Lung microvascular endothelial cell (primary cell): ENCODE measurements at places on chromosomes 3 and 15.

- no peak for DNase-seq
Observed at GRCh38 chr3:69535613-69536012, 149.7 kb upstream of the FRMD4B start.

GRCh38 chr3:66017084-66017483, 21.6 kb downstream of the MAGI1 start:
- DNase-seq = no peak

GRCh38 chr3:66053550-66054094, 14.9 kb upstream of the MAGI1 start:
- no peak for DNase-seq

GRCh38 chr15:67127331-67127664, 61.9 kb downstream of the SMAD3 start:
- peak; percentile 51 for DNase-seq

- peak; percentile 26 for DNase-seq
Observed at GRCh38 chr15:95016511-95017229, 785.3 kb downstream of the MCTP2 start.

- no peak for DNase-seq
Observed at GRCh38 chr3:18402239-18402799, 22.8 kb downstream of the SATB1 start.

DNA sequence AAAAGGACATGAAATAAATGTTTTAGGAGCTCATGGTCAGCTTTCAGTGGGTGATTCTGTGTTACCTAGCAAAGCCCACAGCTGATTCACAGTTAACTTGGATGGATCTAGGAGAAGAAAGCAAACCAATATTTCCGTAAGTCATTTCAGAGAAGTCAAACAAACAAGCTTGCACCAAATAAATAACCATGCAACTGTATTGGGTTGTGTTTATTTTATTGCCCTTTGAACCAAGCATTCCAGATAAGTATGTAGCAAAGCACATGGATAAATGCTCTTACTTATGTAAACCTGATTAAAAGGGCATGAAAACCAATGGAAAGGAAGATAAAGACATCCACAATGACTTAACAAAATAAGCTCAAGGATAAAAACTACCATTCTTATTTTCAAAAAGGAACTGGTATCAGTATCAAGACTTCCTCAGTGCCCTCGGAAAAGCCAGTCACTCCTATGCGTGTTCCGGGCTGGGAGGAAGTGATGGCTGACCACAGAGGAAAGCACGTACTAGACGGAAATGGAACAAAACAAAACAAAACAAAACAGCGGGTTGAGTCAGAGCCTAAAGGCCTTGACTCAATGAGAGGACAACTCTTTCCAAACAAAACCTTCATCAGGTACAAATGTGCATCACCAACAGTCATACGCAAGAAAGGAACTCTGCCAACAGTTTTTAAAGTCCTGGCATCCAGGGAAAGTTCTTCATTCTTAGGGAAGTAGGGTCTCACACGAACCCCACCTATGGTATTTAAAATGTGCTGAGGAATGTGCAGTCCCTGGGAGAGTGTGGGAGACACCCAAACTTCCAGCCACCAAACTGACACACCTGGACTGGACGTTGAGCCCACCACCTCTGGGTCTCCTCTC, 103.3 kb downstream of the SNRK start:
- DNase-seq = peak; percentile 99

DNA sequence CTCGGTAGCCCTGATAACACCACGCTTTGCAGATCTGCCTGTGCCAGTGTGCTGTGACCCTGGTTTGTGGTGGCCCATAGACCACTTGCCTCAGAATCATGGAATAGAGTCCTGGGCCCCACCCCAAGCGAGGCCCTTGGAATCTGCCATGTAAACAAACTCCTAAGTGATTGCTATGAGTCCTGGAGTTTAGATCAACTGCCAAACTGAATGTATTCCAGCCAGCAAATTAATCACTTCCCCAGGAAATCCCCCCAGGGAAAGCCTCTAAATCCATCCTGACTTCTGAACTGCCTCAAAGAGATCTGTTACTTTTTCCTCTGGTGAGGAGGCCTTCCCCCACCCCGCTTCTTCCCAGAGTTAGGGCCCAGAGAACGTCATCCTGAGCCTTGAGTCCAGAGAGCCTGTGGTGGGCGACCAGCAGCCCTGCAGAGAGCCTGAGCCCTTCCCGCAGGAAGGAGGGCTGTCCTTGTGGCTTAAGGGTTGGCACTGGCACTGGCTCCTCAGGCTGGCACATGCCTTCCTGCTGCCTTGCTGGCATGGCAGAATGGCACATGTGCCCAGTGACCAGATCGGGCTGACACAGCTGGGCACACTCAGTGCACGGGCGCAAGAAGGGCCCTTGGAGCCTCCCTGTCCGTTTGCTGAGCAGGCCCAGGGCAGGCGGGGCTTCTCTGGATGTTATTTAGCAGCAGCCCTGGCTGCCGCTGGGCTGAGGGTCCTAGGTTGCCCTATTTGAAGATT, 50.6 kb upstream of the PLXNA1 start:
- DNase-seq = peak; percentile 32

DNA sequence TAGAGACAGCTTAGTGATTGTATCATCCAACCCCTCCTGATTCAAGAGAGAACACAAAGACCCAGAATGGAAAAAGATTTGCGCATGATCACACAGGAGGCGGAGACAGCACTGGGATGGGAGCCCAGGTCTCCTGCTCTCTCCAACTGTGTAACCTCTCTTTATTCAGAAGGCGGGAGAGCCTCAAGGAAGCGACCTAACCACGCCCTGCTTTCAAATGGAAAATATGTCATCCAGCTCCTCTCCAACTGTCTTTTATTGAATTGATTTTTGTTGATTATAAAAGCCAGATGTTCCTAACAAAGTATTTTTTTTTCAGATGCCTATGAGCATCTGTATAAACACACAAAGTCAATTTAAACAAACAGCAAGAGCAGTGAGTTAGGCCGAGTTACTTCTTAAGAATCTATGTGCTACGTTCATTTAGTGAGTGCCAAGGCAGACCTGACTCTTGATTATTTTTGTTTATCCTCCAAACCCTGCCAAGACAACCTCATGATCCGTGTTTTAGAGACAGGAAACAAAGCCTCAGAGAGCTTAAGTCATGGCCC, 74.5 kb downstream of the BFSP2 start:
- DNase-seq = peak; percentile 26

GRCh38 chr3:125266971-125267370, 54.4 kb upstream of the SLC12A8 start:
- DNase-seq = no peak

- DNase-seq = no peak
Observed at GRCh38 chr15:54347082-54347827, 369.0 kb downstream of the UNC13C start.
